KBM-7 (cell line): ENCODE measurements at places on chromosomes 13 and 19.

DNA sequence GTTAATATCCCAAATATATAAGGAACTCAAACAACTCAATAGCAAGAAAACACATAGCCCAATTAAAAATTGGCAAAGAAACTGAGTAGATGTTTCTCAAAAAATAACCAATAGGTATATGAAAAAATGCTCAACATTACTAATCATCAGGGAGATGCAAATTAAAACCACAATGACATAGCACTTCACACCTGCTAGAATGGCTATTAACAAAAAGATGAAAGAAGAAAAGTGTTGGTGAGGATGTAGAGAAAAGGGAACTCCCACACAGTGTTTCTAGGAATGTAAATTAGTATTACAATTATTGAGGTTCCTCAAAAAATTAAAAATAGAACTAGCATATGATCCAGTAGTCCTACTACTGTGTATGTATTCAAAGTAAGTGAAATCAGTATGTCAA is 1212.8 kb downstream of the DIAPH3 start:
- no peak for DNase-seq

DNA sequence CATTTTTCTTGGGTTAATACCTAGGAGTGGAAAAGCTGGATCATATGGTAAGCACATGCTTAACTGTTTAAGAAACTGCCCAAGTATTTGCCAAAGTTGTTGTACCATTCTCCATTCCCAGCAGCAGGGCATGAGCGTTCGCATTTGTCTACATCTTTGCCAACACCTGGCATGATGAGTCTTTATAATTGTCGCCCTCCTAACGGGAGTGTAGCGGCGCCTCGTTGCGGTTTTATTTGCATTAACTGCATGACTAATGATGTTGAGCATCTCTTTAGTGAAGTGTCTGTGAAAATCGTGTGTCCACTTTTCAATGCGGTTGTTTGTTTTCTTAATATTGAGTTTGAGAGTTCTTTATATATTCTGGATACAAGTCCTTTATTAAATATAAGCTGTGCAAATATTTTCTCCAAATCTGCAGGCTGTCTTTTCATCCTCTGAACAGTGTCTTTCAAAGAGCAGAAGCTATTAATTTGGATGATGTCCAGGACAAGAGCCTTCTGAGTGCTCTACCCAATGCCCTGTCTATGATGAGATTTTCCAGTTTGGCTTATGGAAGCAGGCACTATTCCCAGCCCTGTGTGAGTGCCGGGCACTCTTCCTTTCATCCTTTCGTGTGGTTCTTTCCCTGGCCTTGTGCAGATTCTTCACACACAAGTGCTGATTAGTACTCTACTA is 202.0 kb downstream of the FOXO1 start:
- DNase-seq, result no peak

- DNase-seq, result no peak
Observed at GRCh38 chr13:63614874-63615612, 2199.4 kb upstream of the PCDH20 start.

DNA sequence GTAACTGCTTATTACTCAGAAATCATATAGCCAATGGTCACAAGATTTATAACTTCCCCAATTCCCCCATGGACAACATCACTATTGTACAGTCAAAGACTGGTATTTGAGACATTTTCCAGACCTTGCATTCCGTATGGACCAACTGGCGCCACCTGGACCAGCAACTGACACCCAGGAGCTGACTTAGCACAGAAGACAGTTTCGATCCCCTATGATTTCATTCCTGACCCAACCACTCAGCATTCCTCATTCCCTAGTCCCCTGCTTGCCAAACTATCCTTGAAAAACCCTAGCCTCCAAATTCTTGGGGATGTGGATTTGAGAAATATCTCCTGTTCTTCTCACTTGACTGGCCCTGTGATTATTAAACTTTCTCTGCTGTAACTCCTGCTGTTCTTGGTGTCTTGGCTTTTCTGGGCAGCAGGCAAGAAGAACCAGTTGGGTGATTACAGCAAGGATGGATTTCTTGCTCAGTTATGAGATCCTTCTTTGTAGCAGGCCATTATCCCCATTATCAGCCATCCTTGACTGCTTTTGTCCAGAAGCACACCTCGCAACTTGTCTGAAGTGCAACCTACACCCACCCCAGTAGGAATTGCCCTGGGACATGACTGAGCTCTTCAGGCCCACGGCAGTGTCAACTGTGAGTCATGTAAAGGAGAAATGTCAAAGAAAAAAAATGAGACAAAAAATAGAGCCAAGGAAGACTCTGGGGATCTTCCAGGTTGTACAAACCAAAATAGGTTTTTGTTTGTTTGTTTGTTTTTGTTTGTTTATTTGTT is 13.7 kb upstream of the MAP3K10 start:
- no peak for DNase-seq

DNA sequence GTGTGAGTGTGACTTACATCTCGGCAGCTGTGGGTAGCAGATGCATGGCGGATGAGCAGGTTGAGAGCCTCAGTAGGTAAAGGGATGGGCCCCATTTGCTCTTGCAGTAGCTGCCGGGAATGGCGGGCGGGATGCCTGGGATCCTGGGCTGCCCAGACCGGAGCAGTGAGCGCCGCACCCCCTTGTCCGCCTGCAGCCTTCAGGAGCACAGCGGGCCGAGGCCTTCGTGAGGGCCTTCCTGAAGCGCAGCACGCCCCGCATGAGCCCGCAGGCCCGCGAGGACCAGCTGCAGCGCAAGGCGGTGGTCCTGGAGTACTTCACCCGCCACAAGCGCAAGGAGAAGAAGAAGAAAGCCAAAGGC is 4.1 kb downstream of the POP4 start:
- no peak for DNase-seq

DNA sequence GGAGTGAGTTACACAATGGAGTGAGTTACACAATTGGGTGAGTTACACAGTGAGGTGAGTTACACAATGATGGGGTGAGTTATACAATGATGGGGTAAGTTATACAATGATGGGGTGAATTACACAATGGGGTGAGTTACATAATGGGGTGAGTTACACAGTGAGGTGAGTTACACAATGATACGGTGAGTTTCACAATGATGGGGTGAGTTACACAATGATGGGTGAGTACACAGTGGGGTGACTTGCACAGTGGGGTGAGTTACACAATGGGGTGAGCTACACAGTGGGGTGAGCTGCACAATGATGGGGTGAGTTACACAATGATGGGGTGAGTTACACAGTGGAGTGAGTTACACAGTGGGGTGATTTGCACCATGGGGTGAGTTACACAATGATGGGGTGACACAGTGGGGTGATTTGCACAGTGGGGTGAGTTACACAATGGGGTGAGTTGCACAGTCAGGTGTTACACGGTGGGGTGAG is 52.5 kb upstream of the GAS6 start:
- no peak for DNase-seq

GRCh38 chr19:9839415-9839814 is 4.3 kb downstream of the PIN1 start:
- no peak for DNase-seq

DNA sequence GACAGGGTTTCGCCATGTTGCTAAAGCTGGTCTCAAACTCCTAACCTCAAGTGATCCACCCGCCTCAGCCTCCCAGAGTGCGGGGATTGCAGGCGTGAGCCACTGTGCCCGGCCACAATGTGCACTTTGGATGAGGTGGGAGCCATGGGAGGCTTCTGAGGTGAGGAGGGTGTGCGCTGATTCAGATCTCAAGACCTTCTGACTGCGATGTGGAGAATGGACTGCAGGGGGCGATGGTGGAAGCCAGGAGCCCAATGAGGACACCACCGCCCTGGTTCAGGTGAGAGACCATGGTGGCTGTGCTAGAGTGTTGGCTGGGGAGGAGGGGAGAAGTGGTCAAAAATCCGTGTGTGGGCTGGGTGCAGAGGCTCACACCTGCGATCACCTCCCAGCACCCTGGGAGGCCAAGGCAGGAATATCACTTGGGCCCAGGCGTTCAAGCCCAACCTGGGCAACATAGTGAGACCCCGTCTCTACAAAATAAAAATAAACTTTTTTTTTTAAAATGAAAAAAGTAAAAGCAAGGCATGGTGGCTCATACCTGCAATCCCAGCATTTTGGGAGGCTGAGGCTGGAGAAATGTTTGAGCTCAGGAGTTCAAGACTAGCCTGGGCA is 5.6 kb downstream of the INAFM1 start:
- DNase-seq, result peak; percentile 57

- no peak for DNase-seq
Observed at GRCh38 chr19:45753548-45753947, 15.5 kb downstream of the SIX5 start.

- DNase-seq, result no peak
Observed at GRCh38 chr19:35040826-35041547, 534 bp upstream of the HPN start.

DNA sequence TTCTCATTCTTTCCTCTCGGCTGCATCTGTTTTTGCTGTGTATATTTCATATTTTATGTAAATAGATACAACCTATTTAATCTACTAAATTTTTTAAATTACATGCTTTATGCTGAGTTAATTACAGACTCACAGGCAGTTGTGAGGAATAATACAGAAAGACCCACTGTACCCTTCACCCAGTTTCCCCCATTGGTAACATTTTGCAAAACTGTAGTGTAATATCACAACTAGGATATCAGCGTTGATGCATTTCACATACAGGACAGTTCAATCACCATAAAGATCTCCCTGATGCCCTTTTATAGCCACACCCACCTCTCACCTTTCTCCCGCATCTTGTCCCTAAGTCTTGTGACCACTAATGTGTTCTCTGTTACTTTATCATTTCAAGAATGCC is 43.5 kb downstream of the GSX1 start:
- no peak for DNase-seq

- no peak for DNase-seq
Observed at GRCh38 chr13:102333320-102334198, 68.3 kb downstream of the FGF14 start.

DNA sequence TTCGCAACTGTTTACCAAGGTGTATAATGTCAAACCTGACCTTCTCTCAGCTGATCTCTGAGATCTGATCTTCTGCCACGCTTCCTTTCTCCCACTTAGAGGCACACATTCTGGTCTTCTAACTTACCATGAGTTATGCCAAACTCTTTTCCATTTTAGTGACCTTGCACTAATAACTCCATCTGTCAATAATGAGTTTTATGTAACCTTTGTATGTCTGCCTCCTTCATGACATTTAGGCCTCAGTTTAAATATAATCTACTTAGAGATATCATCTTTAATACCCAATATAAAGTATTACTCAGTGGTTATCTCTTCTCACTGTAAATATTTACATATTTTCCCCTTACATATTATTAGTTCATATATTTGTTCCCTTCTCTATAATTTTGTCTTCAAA is 827.5 kb upstream of the PCDH20 start:
- no peak for DNase-seq

DNA sequence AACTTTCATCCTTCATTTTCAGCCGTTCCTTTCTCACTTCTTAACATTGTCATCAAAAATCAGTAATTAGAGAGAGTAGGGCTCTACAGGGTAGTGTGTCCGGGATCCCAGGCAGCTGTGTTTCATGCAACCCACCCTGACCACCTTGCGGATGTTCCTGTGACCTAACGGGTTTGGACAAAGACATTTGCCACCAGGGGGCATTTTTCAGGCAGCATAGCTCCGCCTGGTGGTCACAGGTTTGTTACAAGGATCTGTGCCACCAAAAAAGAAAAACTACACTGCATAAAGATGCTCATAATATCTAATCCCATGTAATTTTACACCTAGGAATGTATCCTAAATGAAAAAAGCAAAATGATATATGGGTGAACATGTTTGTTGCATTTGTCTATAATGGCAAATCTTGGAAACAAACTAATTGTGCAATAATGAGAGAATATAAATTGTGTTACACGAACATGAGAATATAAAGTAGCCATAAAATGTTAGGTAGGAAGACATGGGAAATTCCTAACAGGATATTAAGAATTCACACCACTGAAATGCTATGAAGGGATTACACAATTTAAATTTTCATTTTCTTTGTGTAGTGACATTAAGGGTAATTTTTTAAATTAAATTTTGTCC is 123.0 kb downstream of the SLC7A1 start:
- peak; percentile 67 for DNase-seq

DNA sequence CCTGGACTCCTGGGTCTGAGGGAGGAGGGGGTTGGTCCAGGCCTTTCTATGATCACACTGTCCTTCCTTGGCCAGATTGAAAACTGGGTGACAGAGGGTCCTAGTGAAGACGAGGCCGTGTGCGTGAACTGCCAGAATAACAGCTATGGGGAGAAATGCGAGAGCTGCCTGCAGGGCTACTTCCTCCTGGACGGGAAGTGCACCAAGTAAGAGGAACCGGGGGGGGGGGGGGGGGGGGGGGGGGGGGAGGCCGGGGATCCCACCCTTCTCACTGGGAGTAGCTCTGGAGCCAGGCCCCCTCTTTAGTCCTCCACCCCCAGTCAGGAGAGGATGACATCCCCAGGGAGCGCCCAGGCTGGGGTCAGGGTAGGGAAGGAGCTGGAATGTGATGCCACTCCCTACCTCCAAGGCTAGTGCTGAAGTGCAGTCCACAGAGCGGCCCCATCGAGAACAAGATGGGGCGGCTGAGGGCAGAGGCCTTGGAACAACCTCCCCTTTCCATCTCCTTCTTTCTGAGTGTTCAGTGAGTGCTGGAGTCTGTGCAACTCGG is 19.4 kb downstream of the CNFN start:
- no peak for DNase-seq

- no peak for DNase-seq
Observed at GRCh38 chr13:91046715-91047327, 300.7 kb upstream of the MIR17HG start.

- DNase-seq, result no peak
Observed at GRCh38 chr13:60210510-60211330, 47.0 kb upstream of the DIAPH3 start.

- DNase-seq, result no peak
Observed at GRCh38 chr19:31144075-31144870, 205.0 kb downstream of the TSHZ3 start.

- no peak for DNase-seq
Observed at GRCh38 chr13:73293913-73294523, 235.2 kb downstream of the KLF5 start.

GRCh38 chr19:43711751-43712355 is 4.0 kb upstream of the IRGC start:
- DNase-seq, result no peak

DNA sequence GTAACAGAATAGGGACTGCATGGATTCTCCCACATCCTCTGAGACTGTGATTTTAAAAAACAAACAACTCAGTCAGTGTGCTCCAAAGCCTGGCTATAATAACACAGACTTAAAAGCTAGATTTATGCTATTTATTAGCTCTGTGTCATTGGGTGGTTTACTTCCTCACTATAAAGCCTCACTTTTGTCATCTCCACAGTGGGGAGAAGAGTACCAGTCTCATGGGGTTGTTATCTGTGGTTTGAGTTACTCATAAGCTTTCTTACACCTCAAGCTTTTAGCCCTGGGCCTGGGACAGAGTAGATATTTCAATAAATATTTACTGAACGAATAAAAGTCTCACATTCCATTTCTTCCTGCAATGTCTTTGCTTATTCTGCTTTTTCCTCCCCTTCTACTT is 5.3 kb downstream of the RNASEH2B start:
- DNase-seq, result no peak

DNA sequence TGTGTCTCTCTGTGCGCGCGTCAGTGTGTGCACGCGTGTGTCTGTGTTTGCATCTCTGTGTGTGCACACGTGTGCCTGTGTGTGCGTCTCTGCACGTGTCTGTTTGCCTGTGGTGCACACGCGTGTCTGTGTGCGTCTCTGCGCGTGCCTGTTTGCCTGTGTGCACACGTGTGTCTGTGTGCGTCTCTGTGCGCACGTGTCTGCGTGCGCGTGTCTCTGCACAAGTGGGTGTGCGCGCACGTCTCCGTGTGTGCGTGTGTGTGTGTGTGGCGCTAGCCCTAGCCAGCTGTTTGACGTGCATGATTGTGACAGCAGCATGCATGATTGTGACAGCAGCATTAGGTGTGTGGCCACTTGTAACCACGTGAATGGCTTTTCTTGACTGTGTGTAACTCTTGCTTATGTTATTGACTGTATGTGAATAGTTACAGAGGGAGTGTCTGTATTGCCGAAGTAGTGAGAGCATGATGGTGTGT is 31.1 kb downstream of the ZNF146 start:
- no peak for DNase-seq
